Esophagus mucosa (tissue), 1 donor: ENCODE measurements at places on chromosomes 12 and 14.

- ATAC-seq, result no peak
Measured at GRCh38 chr14:35532783-35533356, 1.1 kb upstream of the INSM2 start.

- ATAC-seq, result no peak
Measured at GRCh38 chr14:26730929-26731618, 133.2 kb upstream of the NOVA1 start.

DNA sequence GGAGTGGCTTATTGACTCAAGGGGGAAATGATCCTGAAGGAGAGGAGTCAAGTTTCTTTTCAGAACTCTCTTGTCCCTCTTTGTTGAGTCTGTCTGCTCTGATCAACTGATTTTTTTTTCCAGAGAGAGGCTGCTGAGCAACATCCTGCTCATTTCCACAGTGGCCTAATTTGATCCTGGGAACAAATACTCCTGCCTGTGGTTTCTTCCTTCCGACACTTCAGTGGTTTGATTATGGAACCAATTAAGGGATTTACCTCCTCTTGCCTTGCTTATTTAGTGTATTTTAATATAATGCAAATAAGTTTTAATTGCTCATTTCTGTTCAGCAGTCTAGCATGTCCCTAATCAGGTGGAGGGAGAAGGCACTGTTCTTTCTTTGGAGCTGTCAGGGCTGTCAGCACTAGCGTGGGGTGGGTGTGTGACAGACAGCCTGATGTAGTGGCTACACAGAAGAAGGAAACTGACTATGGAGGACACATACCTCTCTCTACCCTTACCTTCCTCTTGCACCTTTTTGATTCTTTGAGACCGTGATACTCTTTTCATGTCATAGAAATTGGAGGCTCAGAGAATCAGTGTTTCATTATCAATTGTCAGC lies 344.9 kb upstream of the STXBP6 start:
- ATAC-seq, result no peak

GRCh38 chr12:105099356-105099755 lies 8.2 kb upstream of the WASHC4 start:
- ATAC-seq, result no peak

- no peak for ATAC-seq
Measured at GRCh38 chr12:80188576-80188975, 89.2 kb downstream of the OTOGL start.

GRCh38 chr14:64604001-64604400 lies 54.2 kb downstream of the PPP1R36 start:
- no peak for ATAC-seq

GRCh38 chr14:74324931-74325361 lies 22.2 kb upstream of the ABCD4 start:
- no peak for ATAC-seq

GRCh38 chr12:102757154-102757881 lies 159.7 kb downstream of the PAH start:
- ATAC-seq, result no peak

DNA sequence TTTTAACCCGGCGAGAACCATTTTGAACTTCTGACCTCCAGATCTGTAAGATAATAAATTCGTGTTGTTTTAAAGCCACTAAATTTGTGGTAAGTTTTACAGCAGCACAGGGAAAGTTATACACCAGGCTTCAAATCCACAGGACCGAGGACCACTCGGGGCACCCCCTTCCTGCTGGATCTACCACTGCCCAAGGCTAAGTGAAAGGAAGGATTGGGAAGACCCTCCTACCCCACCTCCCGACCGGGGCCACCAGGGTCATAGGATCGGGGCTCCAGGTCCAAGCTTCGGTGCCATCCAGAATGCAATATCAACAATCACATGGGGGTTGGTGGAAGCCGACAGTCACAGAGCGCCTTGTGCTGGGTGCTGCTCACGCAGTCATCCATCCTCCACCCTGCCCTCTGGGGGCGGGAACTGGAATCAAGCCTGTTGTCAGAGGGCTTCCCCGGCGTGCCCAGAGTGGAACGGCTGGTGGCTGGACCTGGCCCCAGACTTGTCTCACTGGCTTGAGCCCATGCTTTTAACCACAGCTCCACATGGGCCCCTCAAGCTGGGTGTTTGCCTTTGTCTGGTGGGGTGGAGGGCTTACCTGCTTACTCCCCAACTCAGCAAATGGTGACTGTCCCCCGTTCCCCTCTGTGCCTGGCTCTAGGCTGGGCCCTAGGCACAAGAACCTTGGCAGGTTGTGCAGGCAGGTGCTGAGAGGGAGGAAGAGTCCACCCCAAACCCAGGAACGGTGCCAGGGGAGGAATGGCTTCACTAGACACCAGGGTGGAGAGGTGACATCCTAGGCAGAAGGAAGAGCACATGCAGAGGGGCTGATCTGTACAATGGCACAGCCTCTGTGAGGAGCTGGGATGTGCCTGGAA lies 180.3 kb upstream of the RTL1 start:
- peak; percentile 59 for ATAC-seq

GRCh38 chr14:32408018-32408417 lies 78.9 kb downstream of the AKAP6 start:
- ATAC-seq, result no peak

- no peak for ATAC-seq
Measured at GRCh38 chr14:61179061-61179690, 102.0 kb downstream of the TMEM30B start.

DNA sequence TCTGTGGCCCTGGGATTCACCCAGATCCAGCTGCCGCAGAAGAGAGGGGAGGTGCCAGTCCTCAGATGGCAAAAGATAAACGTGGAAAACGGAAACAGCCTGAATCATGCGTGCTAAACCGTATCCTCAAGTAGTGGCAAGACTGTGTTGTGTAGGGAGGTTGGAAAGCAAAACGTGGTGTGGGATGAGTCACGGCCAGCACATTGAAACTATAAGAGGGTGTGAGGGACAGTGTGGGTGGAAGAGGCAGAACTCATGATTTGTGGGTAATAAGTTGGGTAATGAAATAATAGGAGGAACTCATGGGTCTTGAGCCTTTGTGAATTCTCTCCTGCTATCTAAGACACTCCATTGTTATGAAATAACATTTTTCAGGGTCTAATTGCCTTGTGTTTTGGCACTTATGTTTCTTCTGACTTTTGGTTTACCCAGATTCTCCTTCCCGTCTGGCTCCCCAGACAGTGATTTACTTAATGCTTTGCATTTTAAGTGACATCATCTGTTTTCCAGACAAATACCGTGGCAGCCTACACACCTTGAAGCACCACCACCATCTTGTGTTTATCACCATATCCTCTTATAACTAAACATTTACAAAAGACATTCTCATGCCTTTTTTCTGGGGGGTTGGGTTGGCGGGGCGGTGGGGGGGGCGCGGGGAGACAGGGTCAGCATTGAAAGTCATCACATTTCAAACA lies 62.3 kb upstream of the PTCSC3 start:
- ATAC-seq, result peak; percentile 97

GRCh38 chr12:3091038-3091319 lies 13.8 kb downstream of the TSPAN9 start:
- ATAC-seq, result no peak

- no peak for ATAC-seq
Measured at GRCh38 chr12:51349026-51349425, 2.5 kb upstream of the CELA1 start.

GRCh38 chr12:50241178-50241577 lies 42.1 kb downstream of the LIMA1 start:
- ATAC-seq, result no peak

DNA sequence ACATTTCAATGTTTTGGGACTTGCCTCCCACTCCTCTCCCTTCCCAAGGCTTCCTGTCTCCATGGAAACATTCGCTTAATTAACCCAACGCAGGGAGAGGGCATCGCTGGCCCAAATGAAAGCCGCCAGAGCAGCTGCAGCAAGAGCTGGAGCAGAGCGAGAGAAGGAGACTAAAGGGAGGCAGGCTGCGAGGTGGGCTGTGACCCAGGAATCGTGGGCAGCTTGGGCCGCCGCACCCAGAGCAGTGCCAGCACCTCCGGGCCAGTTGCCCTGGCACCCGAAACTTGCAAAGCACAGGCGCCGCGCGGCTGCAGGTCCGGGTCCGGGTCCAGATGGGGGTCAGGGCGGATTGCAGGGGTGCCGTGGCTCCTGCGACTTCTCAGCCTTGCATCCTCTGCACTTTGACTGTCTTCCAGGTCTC lies 43.5 kb upstream of the PTPRQ start:
- ATAC-seq, result no peak

DNA sequence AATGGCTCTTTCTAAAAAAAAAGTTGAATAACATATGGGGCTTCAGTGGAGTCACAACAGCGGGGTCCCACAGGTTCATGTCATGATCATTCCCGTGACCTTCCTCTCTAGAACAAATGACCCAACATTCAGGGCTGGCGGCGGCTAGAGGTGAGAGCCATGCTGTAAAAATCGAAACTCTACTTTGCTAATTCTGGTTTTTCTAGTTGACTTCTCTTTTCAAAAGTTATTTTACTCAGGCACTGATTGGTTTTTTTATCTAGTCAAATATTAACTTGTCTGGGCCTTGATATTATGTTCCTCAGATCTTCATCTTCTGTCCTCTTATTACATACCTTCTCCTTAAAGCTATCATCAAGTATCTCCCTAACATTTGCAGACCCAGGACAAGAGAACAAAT lies 402.9 kb upstream of the SOX5 start:
- no peak for ATAC-seq

DNA sequence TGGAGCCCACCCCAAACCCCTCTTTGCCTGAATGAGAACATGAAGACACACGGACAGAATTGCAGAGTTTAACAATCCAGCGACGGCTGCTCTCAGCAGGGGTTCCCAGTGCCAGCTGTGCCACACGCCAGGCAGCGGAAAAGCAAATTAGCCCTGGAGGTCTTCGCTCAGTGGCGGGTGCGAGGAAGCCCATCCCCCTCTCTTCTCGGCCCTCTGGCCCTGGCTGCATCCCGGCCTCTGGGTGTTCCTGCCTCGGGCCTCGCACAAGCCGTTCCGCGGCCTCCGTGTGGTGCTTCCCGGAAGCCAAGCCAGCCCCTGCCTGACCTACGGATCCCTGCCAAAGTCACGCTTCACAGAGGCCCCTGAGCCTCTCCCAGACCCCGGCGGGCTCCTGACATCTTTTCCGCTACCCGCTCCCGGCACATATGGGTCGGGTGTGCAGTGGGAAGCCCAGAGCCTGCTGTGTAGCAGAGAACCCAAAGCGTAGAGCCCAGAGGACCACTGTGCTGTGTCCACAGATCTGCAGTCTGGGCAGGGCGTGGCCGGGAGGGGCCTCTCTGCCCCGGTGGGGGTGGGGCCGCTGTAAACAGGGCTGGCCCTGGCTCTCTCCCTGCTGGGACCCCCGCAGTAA lies 70.7 kb upstream of the GALNT9 start:
- no peak for ATAC-seq

DNA sequence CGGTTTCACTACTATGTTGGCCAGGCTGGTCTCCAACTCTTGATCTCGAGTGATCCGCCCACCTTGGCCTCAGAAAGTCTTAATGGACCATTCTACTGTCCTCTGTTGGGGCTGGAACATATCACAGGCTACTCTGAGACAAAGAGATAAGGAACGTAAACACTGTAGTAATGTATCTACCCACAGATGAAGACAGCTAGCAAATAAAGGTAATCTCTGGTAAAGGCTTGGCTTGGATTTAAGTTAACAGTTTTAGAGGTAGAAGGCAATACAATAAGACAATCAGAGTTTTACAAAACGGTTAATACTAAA lies 44.6 kb upstream of the ISM2 start:
- ATAC-seq, result no peak

DNA sequence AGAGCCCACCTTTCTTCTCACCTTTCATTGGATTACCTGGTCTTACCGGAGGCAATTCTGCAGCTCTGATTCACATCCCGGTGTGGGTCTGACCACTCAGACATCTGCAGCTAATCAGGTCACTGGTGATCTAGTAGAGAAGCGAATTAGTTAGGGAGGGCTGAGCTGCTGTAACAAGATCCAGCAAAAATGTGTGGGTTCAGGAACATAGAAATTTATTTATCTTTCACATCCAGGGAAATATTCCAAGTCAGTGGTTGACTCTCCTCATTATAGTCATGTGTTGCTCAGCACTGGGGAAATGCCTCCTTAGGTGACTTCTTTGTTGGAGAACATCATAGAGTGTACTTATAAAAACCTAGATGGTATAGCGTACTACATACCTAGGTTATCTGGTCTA lies 218.7 kb upstream of the PELI2 start:
- ATAC-seq, result no peak

DNA sequence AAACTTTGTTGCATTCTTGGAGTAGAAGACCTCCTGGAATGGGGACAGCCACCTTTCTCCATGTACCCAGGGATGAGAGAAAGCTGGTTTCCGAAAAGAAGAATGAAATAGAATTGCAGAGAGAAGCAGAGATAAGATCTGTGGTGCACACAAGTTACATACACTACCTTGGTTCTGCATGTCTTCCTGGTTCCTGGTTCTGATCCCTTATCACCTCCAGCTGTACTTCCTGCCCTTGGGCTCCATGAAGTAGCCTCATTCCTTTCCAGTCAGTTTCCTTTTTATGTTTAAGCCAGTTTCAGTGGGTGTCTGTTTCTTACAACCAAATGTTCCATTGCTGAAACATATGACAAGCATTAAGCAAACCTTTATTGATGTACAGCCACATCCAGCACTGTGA lies 69.3 kb downstream of the FBXW8 start:
- no peak for ATAC-seq

- ATAC-seq, result no peak
Measured at GRCh38 chr12:123645878-123646277, 12.2 kb downstream of the GTF2H3 start.

- no peak for ATAC-seq
Measured at GRCh38 chr12:114678718-114679117, 5.3 kb downstream of the TBX3 start.

DNA sequence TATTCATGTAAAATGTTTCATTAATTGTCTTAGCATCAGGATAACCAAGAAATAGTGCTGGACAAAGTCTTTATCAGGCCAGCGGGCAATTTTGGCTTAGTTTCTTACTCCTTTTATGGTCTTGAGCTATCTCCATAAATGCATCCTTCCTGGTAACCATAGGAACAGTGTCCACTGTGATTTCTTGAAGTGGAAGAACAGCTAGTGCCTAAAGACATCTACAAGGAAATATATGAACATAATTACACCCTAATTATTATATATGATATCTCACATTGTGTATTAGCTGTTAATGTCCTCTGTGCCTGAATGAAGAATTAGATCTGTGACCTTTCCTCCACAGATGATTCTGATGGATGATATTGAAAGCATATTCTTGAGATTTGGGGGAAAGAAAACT lies 286.7 kb upstream of the ATXN7L3B start:
- ATAC-seq, result no peak

- peak; percentile 56 for ATAC-seq
Measured at GRCh38 chr12:58424735-58425392, 483.5 kb downstream of the ATP23 start.
